ENCODE measurements at places on chromosomes 7 and 10. TPM values are rescaled to one million over a fixed set of nuclear protein-coding genes. Genes with fewer than 3 reads are reported as not detected.
A peak's percentile ranks its signal among the peaks of the same experiment; 100 is the strongest.

The LEP gene
- not detected for total RNA-seq

The GRM3 gene
- total RNA-seq, result not detected

The DKK1 gene
- total RNA-seq, result 3.1 TPM

GRCh38 chr7:100884736-100885439 is 4.6 kb downstream of the UFSP1 start:
- DNase-seq, result no peak

DNA sequence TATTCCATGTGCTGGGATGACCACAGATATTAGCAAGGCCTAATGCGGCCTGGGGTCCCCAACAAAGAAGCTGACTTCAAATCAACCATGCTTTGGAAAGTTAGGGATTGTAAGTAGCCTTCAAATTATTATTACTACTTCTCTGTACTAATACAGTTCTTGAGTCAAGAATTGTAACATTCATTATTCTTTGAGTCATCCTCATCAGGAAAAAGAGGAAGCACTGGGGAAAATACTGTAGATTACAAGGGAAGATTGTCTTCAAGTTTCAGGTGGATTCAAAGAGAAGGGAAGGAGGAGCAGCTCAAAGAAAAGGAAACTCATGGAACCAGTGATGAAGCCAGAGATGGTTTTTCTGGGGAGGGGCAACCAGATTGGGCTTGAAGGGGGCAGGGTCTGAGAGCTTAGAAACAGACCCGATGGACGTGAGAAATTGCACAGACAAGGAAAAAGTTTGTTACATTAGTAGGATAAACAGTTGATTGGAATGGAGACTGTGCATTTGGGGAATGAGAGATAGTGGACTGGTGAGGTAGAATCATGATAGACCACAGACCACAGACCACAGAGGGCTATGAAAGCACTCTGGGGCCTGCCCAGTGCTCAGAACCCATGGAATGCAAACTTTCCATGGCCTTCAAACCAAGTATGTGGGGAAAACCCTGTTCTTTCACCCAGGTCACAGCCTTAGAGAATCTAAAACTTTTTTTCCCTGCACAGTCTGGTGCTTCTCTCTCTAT is 209.9 kb downstream of the ZNF365 start:
- DNase-seq, result no peak

DNA sequence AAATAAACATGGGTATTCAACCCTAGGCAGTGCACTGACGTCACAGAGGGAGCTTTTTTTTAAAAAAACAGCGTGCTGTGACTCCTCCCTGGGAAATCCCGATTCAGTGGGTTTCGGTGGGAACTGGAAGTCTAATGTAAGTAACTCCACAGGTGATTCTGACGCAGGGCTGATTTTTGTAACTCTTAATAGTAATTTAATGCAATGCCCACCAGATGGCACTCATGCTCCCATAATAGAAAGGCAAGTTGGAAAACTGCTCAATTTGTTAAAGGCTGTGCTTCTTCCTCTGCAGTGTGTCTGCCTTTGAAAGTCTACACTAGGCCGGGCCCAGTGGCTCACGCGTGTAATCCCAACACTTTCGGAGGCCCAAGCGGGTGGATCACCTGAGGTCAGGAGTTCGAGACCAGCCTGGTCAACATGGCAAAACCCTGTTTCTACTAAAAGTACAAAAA is 10.9 kb upstream of the RSU1 start:
- DNase-seq, result peak; percentile 38

- DNase-seq, result no peak
Measured at GRCh38 chr7:92750447-92750839, 85.9 kb downstream of the CDK6 start.

- peak; percentile 74 for DNase-seq
Measured at GRCh38 chr7:106041140-106041717, 70.9 kb downstream of the SYPL1 start.

- DNase-seq, result no peak
Measured at GRCh38 chr10:79072994-79073645, 4.4 kb downstream of the ZMIZ1 start.

DNA sequence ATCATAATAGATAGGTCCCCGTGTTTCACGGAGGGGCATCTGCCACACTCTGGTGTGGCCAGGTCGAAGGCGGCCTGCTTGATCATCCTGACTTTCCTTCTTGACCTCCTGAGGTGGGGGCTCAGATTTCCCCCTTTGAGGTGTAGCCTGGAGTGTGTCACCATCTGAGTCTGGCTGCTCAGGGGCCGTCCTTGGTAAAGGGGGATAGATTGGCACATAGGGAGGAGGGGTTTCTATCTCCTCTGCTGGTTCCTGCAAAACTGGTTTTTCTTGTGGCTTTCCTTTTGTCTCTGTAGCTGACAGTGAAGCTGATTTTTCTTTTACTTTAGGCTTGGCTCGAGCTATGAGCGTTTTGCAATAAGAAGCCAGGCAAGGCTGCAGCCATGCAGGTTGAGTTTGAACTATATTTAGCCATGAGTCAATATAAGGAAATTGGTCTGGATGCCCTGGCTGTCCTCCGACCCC is 7.1 kb upstream of the ZNF117 start:
- DNase-seq, result no peak

GRCh38 chr10:23505797-23506465 is 67.1 kb downstream of the OTUD1 start:
- no peak for DNase-seq
